ENCODE measurements at places on chromosomes 12 and 14. TPM values are rescaled to one million over a fixed set of nuclear protein-coding genes. Genes with fewer than 3 reads are reported as not detected.

The KRT3 gene
- total RNA-seq: 0.13 TPM

GRCh38 chr12:118377884-118378470 lies 1.6 kb downstream of the SUDS3 start:
- DNase-seq: peak; percentile 58

GRCh38 chr12:6765048-6765633 lies 1.0 kb upstream of the PTMS start:
- DNase-seq: no peak

DNA sequence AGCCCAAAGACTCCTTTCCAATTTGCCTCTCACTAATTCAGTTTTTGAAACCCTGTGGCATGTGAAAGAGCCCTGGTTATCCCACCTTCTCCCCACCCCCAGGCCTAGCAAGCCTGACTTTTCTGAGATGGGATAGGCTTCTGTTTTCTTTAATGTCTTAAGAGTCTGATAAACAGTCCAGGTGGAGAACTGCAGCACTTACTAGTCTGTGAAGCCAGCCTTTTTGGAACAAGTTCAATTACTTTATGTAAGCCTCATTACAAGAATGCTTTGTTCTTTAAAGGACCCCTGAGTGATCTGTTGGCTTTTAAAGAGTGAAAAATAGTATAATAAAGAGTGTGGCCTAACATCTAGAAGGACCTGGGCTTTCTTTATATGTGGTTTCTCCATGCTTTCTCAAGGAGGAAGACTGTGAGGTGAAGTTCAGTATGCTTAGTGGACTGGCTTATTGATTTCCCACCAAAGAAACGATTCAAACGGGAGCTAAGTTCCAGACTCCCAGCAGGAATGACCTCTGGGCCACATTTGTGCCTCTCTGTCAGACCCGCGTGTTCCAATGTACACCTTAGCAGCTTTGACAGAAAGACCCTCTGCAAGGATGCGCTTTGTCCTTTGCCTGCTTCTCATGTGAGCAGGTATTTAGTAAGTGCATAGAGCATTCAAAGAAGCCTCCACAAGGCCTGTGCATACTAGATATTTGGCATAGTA lies 129.5 kb downstream of the DAAM1 start:
- DNase-seq: no peak

DNA sequence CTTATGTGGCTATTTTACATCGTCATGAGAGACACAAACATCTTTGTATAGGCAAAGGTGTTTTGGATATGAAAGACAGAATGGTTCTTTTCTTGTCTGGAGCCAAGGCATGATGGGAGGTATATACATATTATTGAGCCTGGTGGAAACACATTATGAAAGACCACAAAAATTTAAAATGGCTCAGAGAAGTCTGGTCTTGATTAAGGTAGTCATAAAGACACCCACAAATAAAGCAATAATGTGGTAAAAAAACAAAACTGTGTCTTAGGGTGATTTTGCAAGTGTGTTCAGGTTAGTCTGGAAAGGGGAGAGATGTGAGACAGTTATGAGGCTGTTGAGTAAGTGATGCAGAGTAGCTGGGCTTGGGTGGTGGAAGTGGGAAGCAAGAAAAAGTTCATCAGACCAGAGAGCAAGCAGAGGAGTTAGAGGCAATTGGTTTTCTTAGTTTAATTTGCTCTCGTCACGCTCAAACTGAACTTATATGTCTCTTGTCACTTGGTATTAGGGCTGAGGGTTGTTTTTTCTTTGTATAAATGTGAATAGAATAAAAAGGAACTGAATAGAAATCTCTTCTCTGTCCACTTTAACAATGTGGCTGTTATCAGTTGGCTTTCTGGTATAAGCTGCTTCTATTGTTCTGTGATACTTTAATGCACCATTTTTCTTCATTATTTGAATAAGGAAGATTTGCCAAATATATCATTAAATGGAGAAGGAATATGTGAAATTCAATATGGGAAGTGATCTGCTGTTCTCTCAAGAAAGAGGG lies 115.0 kb downstream of the AKAP6 start:
- DNase-seq: no peak

GRCh38 chr14:23131482-23131881 lies 12.4 kb upstream of the CEBPE start:
- no peak for DNase-seq

The AKAP6 gene
- 0.60 TPM for total RNA-seq

The DIO3 gene
- total RNA-seq: not detected

GRCh38 chr14:52913271-52913670 lies 37.6 kb downstream of the FERMT2 start:
- DNase-seq: no peak

The AKAP3 gene
- total RNA-seq: 0.40 TPM

GRCh38 chr12:15563663-15564062 lies 225.5 kb downstream of the EPS8 start:
- DNase-seq: no peak

DNA sequence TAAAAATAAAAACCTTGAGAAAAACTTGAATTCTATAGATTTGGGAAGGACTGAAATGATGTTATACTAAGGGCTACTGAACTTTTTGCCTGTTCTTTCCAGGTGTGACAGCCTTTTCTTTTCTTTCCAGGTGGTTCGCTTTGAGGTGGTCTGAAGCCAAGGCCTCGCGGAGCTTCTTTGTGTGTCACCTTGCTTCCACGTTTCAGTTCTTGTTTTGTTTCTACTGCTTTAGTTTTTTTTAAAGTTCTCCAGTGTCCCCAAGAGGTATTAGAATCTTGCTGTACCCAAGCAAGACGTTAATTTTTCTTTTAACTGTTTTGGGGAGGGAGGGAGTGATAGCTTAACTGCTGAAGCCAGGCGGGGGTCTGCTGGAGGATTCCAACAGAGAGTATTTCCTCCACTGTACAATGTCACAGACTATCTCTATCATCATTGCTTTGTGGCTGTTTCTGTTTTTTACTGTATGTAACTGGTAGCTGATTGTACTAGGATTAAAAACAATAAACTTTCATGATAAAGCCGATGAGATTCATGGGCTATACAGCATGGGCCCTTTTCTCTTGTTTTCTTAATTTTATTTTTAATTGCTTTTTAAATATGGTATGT lies 40.2 kb downstream of the PROX2 start:
- no peak for DNase-seq
